Type B pancreatic cell (in vitro differentiated cells): ENCODE measurements at places on chromosomes 13 and 19.
A peak's percentile ranks its signal among the peaks of the same experiment; 100 is the strongest.

GRCh38 chr13:66113882-66114526, 1116.1 kb downstream of the PCDH9 start:
- DNase-seq: no peak

- DNase-seq: no peak
Measured at GRCh38 chr19:33344573-33344925, 29.0 kb upstream of the CEBPG start.

- DNase-seq: no peak
Measured at GRCh38 chr19:1773184-1773583, 19.9 kb downstream of the ONECUT3 start.

GRCh38 chr19:57103573-57104277, 16.1 kb upstream of the USP29 start:
- no peak for DNase-seq

DNA sequence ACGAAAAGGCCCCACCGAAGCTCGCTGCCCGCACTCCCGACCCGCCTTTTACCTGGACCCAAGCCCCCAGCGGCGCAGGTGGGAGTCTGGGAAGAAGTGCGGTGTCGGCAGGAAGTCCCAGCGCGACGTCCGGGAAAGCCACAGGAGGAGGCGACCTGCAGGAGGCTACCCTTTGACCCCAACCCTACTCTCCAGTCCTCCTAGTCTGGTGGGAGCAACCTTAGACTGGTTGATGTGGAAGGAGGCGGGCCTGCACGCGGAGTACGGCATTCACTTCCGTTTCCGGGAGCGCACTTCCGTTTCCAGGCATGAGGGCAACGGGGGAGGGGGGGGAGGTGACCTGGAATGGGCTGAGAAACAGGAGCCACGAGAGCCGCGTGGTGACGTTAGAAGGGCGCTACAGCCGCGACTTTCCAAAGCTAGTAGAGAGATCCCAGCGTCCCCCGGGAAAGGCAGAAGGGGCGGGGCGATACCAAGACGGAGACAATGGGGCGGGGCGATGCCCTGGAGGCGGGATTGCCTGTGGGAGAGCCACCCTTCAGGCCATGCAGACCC, 28.5 kb downstream of the ZNF266 start:
- DNase-seq: no peak

DNA sequence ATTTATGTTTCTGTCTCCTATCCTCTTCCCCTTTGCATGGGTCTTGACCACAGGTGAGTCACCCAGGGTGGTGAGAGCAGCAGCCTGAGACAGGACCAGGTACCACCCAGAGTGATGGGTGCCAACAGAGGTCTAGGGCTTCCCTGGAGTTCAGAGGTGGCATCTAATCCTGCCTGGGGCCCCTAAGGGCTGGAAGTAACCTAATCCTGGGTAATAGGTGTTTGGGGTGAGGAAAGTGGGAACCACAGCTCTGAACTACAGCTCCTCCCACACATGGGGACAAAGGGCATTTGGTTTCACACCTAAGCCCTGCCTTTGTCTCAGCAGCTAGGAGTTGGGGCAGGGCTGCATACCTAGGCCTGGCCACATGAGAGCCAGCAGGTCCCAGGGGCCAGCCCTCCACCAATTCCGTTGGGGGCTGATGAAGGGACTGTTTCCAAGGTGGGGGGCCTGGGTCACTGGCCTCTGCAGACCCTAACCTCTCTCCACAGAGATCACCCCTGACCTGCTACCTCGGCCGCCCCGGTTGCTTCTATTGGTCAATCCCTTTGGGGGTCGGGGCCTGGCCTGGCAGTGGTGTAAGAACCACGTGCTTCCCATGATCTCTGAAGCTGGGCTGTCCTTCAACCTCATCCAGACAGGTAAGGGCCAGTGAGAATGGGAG, 8.0 kb downstream of the SPHK2 start:
- DNase-seq: no peak

DNA sequence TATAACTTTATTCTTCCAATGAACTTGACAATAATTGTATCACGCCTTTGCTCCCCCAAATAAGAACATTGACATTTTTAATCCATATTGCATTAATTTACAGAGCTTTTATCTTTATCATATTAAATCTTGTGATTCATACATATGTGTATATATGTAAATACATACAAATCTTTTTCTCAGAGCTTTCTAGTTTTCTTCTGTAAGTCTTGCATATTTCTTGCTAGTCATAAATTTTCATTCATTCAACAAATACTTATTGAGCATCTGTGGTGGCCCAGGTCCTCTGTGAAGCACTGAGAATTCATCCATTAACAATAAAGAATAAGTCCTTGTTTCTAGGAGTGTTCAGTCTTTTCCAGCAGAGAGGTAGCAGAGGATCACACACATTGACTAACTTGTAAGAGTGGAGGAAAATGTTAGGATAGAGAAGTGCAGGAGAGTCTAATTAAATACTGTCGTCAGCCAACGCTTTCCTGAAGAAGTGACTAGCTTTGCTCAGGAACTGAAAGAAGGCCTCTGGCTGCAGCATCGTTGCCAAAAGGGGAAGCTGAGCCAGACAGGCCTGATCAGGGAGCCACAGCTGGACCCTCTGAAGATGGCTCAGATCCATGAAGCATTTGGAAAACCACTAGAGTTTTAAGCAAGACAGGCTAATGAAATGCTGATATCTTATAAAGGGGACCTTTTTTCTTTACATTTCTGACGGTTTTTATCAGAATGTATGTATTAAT, 38.6 kb upstream of the LAMP1 start:
- DNase-seq: no peak

DNA sequence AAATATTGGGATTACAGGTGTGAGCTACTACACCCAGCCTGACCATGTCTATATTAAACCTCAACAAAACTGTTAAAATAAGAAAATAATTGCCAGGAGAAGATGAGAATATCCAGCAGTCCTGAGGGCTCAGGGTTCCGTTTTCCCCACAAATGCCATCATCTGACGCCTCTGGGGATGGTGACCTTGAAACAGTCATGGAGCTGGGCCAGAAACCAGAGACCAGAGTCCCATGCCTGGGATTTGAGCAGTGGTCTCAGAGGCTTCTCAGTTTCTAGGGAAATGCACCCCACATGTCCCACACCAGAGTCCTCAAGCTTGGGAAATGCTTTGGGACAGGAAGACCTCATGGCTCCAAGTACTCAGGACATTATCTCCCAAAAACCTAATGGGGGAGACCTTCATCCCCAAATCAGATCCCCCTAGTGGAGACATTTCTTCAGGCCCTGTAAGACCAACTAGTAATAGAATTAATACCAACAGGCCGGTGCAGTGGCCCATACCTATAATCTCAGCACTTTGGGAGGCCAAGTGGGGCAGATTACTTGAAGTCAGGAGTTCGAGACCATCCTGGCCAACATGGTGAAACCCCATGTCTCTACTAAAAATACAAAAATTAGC, 2.9 kb upstream of the MAP1S start:
- no peak for DNase-seq

DNA sequence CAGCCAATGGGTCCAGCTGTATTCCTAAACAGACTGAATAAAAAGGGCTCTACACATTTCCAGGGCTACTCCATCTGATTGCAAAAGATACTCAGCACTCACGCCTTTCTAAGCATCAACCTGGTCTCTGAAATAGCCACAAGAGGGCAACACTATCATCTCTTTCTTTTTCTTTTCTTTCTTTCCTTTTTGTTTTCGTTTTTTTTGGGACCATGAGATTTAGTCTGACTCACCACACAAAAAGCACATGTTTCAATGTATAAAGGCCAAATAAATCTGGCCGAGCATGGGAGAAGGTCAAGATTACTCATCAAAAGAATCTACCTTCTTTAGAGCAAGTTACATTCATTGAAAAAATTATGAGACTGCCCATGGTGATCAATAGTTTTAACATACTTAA, 805.6 kb upstream of the ARGLU1 start:
- DNase-seq: no peak

GRCh38 chr13:27005976-27006518, 165.6 kb downstream of the USP12 start:
- DNase-seq: no peak

DNA sequence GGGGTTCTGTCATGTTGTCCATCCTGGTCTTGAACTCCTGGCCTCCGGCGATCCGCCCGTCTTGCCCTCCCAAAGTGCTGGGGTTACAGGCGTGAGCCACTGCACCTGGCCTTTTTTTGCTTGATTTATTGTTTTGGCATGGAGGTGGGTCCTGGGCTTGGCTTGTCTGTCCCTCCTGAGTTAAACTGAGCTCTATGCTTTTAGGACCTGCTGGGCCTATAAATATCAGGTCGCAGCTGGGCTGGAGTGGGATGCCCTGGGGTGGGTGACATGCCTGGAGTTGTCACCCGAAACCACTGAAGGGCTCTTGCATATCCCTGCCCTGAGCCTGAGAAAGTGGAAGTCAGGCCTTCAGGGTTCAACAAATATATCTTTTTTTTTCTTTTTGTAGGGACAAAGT, 5.5 kb downstream of the ARRDC5 start:
- DNase-seq: no peak

DNA sequence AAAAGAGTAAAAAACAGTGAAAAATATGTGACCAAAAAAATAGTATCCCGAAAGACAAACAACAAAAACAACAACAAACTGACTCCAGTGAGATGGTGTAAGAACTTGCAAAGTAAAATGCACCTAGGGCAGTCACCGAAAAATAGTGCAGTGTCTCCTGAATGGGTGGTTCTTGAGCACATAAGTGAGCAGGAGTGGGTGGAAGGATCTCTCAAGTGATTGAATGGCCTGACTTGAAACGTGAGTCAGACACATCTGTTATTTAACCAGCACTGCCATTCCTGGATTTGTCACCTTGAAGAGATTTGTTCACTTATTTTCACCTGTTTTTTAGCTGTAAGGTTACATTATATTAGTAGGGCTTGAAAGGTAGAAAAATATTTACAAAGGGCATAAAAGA, 3.5 kb downstream of the ZNF738 start:
- DNase-seq: no peak

DNA sequence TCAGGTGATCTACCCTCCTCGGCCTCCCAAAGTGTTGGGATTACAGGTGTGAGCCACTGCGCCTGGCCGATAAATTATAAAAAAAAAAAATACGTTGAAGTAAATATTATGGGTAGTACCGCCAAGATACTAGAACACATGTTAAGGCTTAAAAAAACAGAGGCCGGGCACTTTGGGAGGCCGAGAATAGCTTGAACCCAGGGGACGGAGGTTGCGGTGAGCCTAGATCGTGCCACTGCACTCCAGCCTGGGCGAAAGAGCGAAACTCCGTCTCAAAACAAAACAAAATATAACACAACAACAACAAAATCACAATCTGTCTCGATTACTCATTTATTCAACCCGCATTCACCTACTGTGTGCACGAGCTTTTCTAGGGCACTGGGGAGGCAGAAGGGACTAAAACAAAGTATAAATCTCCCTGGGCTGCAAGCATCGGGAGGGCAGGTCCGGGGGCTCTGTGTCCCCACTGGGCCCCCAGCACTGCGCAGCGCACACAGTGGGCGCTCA, 1.3 kb upstream of the BICRA start:
- no peak for DNase-seq

DNA sequence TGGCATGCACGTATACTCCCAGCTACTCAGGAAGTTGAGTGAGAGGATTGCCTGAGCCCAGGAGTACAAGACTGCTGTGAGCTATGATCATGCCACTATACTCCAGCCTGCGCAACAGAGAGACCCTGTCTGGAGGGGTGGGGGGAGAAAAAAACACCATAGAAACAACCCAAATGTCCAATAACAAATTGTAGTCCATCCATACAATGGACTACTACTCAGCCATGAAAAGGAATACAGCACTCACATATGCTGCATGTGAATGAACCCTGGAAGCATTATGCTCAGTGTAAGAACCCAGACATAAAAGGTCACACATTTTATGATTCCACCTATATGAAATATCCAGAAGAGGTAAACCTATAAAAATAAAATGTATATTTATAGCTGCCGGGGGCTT, 42.3 kb downstream of the CD320 start:
- no peak for DNase-seq

GRCh38 chr13:74920920-74921319, 561.0 kb downstream of the TBC1D4 start:
- no peak for DNase-seq

- DNase-seq: no peak
Measured at GRCh38 chr13:34751044-34751443, 191.0 kb upstream of the NBEA start.

DNA sequence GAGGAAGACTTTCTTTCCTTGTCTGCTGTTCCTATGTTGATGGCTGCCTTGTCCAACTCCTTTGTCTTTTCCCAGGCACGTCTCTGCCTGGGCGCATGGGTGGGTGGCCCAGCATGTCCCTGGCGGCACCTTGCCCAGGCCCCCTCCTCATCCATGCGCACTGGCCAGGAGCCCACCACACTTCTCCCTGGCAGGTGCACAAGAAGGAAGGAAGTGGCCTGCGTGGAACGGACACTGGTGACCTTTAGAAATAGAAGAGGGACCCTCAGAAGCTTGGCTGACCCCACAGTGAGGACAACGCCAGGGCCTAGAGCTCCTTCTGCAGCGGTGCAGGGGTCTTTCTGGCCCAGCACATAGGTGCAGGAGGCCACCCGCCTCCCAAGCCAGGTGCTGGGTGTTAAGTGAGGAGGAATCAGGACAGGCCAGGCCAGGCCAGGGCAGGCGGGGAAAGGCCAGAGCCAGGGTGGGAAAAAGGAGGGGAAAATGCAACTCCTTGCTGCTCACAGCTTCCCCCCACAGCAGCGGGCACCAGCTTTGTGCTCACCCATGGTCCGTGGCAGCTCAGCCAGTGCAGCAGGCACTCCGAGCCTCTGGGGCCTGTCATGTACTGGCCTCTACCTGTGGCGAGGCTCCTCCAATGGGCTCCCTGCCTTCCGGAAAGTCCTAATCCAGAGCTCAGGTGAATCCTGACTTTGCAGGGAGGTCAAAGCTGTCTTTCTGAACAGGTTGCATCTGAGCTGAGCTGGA, 104.0 kb downstream of the SOX1 start:
- peak; percentile 57 for DNase-seq

DNA sequence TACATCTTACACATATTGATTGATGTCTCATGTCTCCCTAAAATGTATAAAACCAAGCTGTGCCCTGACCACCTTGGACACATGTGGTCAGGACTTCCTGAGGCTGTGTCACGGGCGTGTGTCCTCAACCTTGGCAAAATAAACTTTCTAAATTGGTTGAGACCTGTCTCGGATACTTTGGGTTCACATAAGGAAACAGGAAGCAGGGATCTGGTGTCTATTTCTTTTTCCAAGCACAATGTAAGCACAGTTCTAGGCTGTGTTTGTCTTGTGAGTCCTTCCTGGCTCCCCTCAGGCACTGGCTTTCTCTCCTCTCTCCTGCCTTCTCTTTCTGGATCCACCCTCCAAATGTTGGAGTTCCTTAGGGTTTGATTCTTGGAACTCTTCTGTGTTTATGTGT, 27.6 kb upstream of the TPT1 start:
- no peak for DNase-seq

DNA sequence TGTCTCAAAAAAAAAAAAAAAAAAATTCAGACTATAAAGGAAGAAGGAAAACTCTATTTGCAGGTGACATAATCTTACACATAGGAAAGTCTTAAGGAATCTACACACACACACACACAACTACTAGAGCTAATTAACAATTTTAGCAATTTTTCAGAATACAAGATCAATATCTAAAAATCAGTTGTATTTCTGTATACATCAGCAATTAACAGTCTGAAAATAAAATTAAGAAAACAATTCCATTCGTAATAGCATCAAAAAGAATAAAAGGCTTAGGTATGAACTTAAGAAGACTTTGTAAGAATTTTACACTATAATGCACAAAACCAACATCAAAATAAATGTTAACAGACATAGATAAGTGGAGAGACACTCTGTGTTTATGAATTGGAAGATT, 15.6 kb upstream of the CALM3 start:
- no peak for DNase-seq
